ENCODE measurements at places on chromosomes 11 and 22. TPM values are rescaled to one million over a fixed set of nuclear protein-coding genes. Genes with fewer than 3 reads are reported as not detected.

The INPP5J gene
- 0.34 TPM for total RNA-seq

The HEPHL1 gene
- not detected for total RNA-seq

The OLFML1 gene
- total RNA-seq: not detected

The SSRP1 gene
- 152 TPM for total RNA-seq

The ZNF215 gene
- 2.3 TPM for total RNA-seq

The RAB39A gene
- 0.12 TPM for total RNA-seq

The TUT1 gene
- 31.3 TPM for total RNA-seq

The MPPED1 gene
- total RNA-seq: not detected

The TNNT3 gene
- total RNA-seq: 6.1 TPM

The MYBPC3 gene
- total RNA-seq: not detected

The MAPK8IP1 gene
- total RNA-seq: 0.96 TPM

The TSGA10IP gene
- not detected for total RNA-seq

The MDK gene
- 6.5 TPM for total RNA-seq

The FTH1 gene
- total RNA-seq: 1,205 TPM

The P4HA3 gene
- total RNA-seq: not detected

The PANX2 gene
- total RNA-seq: 0.24 TPM

The BDNF gene
- not detected for total RNA-seq

The TMA7B gene
- total RNA-seq: 8.2 TPM

The CENPM gene
- 53.5 TPM for total RNA-seq

The OR52E1 gene
- not detected for total RNA-seq

The RHOD gene
- 0.59 TPM for total RNA-seq

The TYR gene
- not detected for total RNA-seq

The HSPA8 gene
- total RNA-seq: 2,453 TPM

The VPREB3 gene
- not detected for total RNA-seq

The DTX4 gene
- total RNA-seq: 0.12 TPM

The LYVE1 gene
- total RNA-seq: not detected

The FAM118B gene
- total RNA-seq: 14.0 TPM

The CARNS1 gene
- total RNA-seq: 0.66 TPM

The RBMXL2 gene
- 0.10 TPM for total RNA-seq

The FXYD2 gene
- total RNA-seq: 8.9 TPM

The HBB gene
- total RNA-seq: not detected

The TIGD3 gene
- 0.34 TPM for total RNA-seq

The SCGB1C1 gene
- not detected for total RNA-seq

The NDUFV1 gene
- total RNA-seq: 244 TPM

The FOLR1 gene
- not detected for total RNA-seq

The DERL3 gene
- 9.0 TPM for total RNA-seq

The PAMR1 gene
- total RNA-seq: not detected

The PNPLA5 gene
- total RNA-seq: not detected

The AP2A2 gene
- total RNA-seq: 69.7 TPM

The OR52N4 gene
- 1.1 TPM for total RNA-seq

The C11orf16 gene
- not detected for total RNA-seq

The MIOX gene
- total RNA-seq: 0.32 TPM

The SMDT1 gene
- total RNA-seq: 85.9 TPM

Measured in T-helper 1 cell treated with Interleukin-12 subunit alpha and Interleukin-12 subunit beta and Interleukin-4 antibody, amounts not matched to agents 30 ng/mL and 1 ng/mL, for 36 hours (primary cell).